Right cardiac atrium (tissue), 5 donors: ENCODE measurements at places on chromosomes 3 and 15. TPM values are rescaled to one million over a fixed set of nuclear protein-coding genes. Genes with fewer than 3 reads are reported as not detected.

GRCh38 chr3:166607933-166608521, 770.8 kb upstream of the BCHE start:
- DNase-seq: no peak

MAGEL2 gene
- total RNA-seq: 0.23 TPM

DNA sequence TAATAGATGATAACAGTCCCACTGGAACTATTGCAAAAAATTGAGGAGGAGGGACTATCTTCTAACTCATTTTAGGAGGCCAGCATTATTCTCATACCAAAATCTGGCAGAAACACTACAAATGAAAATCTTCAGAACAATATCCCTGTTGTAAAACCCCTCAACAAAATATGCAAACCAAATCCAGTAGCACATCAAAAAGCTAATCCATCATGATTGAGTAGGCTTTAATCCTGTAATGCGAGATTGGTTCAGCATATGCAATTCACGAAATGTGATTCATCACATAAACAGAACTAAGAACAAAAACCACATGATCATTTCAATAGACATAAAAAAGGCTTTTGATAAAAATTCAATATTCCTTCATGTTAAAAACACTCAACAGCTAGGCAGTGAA, 23.9 kb upstream of the PLSCR2 start:
- no peak for DNase-seq

DNA sequence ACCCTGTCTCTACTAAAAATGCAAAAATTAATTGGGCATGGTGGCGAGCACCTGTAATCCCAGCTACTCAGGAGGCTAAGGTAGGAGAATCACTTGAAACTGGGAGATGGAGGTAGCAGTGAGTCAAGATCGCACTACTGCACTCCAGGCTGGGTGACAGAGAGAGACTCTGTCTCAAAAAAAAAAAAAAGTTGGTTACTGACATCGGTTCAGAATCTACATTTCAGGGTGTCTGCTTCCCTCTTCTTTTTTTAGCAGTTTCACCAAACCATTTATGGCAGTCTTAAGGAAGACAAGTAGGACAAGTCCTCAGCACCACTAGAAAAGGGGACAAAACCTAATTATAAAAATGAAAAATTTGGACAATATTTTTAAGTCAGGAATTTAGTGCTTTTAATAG, 3.3 kb upstream of the USP4 start:
- DNase-seq: no peak
